ENCODE measurements at places on chromosomes 13 and 19.

DNA sequence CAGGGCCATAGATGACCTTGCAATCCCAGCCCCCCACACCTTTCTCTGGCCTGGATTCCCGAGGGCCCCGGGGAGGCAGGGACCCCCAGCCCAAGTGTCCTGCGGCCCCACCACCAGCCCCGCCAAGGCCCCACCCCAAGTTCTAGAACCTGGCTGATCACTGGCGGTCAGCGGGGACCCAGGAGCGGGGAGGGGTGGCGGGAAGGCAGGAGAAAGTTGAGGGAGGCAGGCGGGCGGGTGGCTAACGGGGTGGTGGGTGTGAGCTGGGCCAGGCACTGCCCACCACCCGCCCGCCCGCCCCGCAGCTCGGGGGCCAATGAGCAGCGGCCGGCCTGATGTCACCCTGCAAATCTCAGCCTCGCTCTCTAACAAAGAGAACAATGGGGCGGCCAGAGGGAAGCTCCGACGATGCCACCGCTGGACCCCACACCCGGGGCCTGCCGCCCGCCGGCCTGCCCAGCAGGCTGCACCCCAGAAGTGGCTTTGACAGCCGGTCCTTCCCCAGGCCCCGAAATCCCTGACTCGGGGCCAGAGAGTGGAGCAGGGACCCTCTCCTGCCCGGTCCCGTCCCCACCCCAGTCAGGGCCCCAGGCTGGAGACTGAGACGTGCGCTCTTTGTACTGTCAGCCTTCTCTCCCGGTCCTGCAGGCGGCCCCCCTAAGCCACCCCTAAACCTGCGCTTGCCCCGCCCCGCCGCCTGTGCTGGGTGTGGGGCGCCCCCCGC, 1.6 kb downstream of the MEX3D start:
- DNase-seq = no peak

- DNase-seq = no peak
Measured at GRCh38 chr13:85671336-85671735, 127.9 kb downstream of the SLITRK6 start.

- no peak for DNase-seq
Measured at GRCh38 chr13:50277906-50278305, 262.7 kb downstream of the KCNRG start.

GRCh38 chr19:49850221-49850486, 805 bp upstream of the PTOV1 start:
- no peak for DNase-seq

DNA sequence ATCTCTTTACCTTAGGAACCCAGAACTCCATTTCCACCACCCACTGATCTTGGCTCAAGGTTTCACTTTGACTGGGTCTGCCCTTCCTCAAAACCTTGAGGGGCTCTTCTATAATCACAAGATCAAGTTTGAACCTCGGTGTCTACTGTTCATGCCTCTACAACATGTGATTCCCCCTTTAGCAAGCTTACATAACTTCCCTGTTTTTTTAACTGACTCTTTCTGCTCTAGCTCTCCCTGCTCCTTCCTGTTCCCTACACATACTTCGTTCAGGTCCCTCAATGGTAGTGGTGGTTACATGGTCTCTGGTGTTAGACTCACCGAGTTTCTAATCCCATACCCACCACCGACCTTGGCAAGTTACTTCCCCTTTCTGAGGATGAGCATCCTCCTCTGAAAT, 26.7 kb downstream of the CEACAM8 start:
- DNase-seq = peak; percentile 96

Data from MV-4-11 (cell line).